ENCODE measurements at places on chromosomes 7 and 10.

GRCh38 chr10:51117053-51117660, 42.9 kb downstream of the PRKG1 start:
- DNase-seq = no peak

- DNase-seq = no peak
These were observed 539 bp upstream of the MKLN1 start for GRCh38 chr7:131327049-131327625.

DNA sequence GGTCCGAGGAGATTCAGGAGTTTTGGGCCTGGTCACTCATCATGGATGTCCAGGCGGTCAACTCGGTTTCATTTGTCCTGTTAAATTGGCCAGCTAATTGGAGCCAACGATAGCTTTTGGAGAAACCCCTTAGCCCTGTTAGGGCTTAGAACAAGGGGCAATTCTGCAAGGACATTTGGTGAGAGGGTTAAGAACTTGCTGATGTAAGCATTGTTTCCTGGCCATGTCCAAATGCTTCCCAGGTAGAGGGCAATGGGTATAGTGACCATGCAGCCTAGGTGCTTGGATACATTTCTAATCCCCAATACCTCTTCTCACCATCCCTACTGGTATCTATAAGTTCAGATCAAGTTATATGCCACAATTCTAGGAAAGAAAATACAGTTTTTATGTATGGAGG, 131.5 kb downstream of the RPS24 start:
- no peak for DNase-seq

DNA sequence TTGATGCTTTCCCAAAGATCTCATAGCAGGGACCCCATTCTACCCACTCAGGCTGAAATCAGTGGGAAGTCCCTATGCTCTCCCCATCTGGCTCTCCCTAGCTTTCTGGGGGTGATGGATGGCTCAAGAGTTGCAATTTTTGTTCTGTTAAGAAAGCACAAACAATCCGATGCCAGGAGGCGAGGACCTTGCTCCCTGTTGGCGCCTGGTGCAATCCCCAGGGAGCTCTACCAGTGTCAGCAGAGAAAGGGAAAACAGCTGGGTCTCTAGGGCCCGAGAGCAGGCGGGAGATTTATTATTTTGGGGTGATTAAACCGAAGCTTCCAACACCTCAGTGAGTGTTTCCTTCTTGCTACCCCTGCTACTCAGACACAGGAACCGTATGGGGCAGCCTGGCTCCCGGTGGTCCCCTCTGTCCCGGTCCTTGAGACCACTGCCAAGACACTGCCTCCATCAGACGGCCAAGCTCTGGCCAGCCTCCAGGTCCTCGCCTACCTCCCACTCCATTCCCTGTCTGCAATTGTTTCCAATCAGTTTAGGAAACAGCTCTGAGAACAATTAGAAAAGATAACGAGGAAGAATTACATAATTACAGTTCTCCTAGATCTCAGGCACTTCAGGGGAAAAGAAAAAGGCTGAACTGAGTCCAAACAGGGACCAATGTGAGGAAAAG, 147.9 kb downstream of the PLXNA4 start:
- DNase-seq = no peak

DNA sequence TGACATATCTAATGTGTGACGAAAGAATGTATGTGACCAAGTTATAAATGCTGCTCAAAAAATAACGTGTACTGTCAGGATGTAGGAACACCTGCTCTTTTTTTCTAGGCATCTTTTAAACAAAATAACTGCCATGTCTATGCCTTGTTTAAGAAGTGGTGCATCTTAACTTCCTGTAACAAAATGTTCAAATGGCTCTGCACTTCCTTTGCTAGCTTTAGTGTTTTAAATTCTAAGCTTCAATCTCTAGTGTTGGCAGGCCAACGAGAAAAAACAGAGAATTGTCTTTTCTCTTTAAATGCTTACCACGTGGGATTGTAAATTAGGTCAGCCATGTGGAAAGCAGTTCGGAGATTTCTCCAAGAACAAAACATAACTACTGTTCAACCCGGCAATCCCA, 14.6 kb upstream of the PDSS1 start:
- DNase-seq = no peak

- DNase-seq = no peak
These were observed 604 bp downstream of the MXI1 start for GRCh38 chr10:110207805-110208613.

DNA sequence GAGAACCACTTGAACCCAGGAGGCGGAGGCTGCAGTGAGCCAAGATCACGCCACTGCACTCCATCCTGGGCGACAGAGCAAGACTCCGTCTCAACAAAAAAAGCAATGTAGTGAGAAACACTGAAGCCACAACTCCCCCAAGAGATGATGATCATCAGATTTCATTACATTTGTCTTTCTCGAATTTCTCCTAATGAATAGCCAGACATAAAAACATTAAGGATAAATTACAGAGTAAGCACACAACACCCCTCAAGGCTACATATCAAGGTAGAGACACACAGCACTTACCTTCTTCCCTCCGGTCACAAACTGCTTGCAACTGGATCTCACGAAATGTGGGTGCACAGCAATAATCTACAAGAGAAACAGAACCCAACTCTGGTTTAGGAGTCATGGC, 91.5 kb downstream of the VPS41 start:
- no peak for DNase-seq

DNA sequence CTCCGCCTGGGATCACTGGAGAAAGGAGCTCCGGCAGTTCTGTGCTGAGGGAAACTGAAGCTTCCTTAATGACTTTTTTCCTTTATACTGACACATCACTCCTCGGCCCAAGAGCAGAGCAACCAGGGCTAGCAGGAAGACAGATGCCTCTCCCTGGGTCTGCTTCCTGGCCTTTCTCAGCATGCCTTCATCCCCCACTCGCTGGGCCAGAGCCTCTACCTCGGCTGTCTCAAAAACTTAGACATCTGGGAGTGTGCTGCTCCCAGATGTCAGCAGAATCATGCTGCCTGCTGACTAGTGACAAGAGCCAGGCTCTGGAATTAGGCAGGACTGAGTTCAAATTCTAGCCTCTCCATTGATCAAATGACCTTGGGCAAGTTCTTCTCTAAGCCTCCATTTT, 24.4 kb upstream of the LRRC4 start:
- no peak for DNase-seq

GRCh38 chr10:50498465-50498864, 125.3 kb downstream of the SGMS1 start:
- DNase-seq = no peak

DNA sequence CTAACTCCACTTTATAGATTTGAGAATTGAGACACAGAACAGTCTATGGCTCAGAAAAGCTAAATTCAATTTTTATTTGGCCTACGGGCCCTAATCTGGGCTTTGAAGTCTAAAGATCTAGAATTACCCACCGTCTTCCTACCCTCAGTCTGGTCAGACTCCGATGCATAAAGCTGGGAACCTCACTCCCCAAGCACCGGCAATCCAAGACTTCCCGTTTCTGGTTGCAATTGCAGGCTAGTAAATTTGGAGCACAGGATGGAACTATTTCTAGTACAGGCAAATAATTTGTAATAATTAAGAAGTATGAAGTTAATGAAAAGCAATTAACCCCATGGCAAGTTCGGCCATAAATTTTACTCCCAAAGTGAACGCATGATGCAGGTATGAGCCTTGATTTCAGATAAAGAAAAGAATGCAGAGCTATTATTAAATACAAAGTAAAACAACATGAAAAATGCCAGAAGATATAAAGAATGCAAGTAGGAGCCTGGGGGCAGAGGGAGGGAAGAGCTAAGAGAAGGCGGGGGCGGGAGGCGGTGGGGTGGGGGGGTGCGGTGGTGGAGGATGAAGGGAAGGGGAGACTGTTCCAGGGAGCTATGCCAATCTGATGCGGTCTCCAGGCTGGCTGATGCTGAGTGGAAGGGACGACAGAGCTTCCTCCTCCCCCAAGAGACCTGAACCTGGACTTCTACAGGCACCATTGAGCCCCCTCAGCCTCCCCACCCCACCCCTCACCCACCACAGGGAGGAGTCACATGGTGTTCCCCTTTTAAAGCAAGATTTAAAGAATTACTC, 45.1 kb downstream of the BPGM start:
- DNase-seq = no peak

DNA sequence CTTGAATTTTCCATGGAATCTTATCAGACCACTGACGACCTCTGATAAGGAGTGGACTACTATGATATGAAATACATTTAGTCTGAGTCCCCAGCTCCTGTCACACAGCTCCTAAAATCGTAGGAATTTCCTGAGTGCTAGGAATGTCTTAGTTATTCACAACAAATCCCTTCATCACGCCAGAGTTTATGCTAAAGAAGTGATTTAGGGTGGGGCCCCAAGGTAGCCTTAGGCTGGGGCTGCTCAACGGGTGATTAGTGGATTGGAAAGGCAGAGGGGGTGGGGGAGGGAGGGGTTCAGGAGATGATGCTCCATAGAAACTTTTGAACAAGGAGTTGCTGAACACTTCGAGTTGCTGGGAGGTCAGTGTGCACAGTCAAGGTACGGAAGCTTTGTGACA, 7.0 kb upstream of the TET1 start:
- DNase-seq = no peak

DNA sequence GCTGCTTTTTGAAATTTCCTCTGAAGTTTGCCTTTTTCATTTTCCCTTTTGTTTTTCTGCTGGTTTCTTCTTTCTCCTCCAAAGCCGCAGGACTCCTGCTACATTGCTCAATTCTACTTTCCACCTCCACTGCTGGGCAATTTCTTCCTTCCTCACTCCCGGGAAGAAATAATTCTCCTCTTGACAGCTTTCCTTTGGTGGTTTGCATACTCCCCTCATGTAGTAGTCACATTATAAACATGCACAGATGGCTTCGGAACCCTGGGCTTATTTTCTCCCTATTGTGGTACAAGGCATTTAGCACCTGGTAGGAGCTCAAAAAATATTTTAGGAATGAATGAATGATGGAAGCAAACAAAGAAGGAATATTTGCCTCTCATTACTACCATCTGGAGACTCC, 977.2 kb downstream of the LRMDA start:
- no peak for DNase-seq

- DNase-seq = no peak
These were observed 8.1 kb downstream of the SRGN start for GRCh38 chr10:69096045-69096444.

DNA sequence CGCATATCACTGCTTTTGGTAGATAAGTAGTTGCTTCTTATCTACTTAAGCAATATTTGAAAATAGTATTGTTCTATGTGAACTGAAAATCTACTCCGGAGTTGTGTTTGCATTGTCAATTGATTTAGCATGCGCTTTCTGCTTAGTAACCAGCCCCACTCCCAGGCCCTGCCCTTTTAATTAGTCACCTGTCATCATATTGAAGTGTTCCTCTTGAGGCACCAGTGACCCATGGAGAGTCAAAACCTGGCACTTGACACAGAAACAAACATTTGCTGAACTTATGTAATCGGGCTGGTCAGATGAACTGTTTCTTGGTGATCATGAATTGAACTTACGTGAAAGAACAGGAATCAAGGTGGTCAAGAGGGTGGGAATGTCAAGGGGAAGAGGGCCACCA, 27.8 kb upstream of the CDHR3 start:
- no peak for DNase-seq

- no peak for DNase-seq
These were observed 69.1 kb downstream of the C10orf120 start for GRCh38 chr10:122630526-122630925.

GRCh38 chr10:13709931-13710650, 123.3 kb downstream of the PRPF18 start:
- DNase-seq = no peak

GRCh38 chr7:94028768-94029167, 24.6 kb upstream of the BET1 start:
- no peak for DNase-seq

GRCh38 chr7:194252-195009, 2.1 kb downstream of the FAM20C start:
- no peak for DNase-seq

- no peak for DNase-seq
These were observed 76.7 kb upstream of the COMTD1 start for GRCh38 chr10:75312440-75312839.

DNA sequence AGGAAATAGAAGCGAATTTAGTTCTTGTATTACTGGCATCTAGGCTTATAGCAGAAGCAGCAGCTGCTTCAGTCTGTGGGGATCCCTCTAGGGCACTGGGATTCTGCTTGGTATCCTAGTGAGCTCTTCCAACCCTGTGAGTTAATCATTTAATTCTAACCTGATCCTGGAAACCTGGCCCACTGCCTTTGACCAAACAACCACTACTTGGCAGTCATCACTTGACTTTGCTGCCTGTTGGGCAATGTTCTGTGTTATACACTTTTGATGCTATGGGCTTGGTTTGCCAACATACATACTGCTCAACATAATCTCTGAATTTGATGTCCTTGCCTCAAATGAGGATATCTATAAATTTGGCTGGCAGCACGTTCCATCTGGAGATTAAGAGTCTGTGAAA, 813.4 kb downstream of the ANKRD7 start:
- no peak for DNase-seq

DNA sequence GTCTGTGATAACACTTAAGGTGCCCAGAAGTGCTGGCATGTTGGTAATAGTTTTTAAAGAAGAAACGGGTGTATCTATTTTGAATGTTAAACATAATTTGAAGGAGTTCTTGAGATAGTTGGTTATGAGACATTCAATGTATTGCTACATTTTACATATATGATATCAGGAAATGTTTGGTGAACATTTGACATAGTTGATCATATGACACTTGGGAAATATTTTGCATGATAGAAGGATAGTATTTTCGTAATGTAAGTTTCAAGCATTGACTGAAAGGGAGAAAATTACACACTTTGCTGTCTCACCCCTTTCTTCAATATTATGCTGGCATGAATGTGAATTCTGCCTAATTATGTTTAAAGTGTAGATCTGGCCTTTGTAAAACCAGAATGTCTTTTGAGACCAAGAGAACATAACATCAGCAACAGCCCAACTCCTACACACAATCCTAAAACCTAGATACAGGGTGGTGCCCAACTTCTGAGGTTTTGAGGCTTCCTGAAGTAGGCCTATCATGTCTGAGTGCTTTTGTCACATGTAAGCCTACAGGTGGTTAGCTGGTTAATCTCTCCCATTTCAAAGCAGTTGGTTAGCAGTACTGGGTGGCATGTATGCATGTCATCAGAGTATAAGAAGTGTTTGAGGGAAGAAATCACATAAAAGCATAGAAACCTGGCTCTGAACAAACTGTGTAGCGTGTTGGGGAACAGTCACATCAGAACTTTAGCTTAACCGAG, 2.1 kb downstream of the ADD3 start:
- no peak for DNase-seq

GRCh38 chr10:116737627-116738327, 4.6 kb downstream of the HSPA12A start:
- DNase-seq = no peak

- DNase-seq = no peak
These were observed 13.1 kb downstream of the PLEKHA1 start for GRCh38 chr10:122387572-122387971.

DNA sequence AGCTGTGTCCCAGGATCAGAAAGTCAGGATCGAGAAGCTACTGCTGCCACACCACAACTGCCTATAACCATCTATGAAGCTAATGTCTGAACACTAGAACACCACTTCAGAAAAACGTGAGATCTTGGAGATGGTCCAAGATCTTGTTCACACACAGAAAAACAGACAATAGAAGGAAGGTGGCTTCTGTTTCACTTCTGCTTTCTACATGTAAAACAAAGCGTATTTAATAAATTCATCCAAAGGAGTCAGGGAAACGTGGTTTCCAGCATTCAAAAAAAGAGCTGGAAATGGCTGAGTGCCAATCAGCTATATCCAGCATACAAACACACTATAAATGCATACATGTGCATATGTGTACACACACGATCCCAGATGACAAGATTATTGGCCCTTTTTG, 70.2 kb upstream of the CCDC71L start:
- no peak for DNase-seq

Data from stimulated activated CD4-positive, alpha-beta T cell treated with anti-CD3 and anti-CD28 coated beads, TNF-alpha, amount 100 ng/mL, for 4 hours (primary cell).